Jurkat, Clone E6-1 (cell line): ENCODE measurements at places on chromosomes 5 and 9.

DNA sequence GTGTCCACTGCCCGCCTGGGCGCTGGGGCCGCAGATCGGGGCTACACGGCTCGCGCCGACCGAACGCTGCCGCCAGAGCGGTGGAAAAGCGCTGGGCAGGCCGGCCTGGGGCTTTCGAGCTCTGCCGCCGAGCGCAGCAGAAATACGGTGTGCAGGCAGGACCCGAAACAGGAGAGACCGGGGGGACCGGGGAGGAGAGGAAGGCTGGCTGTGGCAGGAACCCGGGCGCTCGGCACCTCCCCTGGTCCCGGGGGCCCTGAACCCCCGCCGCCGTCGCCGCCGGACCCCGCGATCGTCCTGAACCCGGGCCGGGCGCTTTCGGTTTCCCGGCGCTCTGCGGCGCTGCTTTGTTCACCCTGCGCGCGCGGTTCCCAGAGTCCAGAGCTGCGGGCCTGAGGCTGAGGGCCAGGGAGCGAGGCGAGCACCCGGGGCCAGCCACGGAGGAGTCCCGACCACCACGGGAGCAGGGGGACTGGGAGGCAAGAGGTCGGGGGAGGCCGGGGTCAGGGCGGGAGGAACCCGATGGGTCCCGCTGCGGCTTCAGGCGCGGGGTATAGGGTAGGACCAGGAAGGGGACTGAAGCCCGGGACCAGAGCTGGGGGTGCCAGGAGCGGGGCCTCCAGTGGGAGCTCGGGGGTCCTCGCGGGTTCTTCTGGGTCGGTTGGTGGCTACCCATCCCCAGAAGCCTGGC lies 12.0 kb downstream of the IRX2 start:
- no peak for DNase-seq

DNA sequence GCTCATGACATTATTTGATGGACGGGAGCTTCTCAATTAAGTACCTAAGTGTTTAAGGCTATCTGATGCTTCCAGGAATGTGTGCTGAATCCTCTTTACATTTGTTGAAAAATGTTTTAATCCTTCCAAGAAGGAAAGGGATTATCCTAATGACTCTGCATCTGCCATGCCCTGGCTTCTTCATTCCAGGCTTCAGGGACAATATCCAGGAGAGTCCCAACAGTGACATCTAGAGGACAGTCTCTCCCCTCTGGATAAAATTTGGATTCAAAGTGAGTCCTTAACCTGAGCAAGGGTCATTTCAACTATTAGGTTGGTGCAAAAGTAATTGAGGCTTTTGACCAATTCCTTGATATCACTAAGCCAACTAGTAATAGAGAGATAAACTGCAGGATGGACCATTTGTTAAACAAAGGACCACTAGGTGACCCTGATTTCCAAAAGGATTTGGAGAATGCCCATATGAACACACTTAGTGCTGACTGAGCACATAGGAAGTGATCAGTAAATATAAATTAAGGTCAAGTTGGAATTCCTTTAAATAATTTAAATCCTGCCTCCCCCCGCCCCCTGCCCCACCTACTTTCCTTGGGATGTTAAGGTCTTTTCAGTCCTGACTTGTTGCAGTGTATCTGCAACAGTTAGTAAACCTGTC lies 19.1 kb downstream of the TNFSF8 start:
- no peak for DNase-seq

- no peak for DNase-seq
Measured at GRCh38 chr5:31408814-31409213, 123.1 kb downstream of the DROSHA start.

DNA sequence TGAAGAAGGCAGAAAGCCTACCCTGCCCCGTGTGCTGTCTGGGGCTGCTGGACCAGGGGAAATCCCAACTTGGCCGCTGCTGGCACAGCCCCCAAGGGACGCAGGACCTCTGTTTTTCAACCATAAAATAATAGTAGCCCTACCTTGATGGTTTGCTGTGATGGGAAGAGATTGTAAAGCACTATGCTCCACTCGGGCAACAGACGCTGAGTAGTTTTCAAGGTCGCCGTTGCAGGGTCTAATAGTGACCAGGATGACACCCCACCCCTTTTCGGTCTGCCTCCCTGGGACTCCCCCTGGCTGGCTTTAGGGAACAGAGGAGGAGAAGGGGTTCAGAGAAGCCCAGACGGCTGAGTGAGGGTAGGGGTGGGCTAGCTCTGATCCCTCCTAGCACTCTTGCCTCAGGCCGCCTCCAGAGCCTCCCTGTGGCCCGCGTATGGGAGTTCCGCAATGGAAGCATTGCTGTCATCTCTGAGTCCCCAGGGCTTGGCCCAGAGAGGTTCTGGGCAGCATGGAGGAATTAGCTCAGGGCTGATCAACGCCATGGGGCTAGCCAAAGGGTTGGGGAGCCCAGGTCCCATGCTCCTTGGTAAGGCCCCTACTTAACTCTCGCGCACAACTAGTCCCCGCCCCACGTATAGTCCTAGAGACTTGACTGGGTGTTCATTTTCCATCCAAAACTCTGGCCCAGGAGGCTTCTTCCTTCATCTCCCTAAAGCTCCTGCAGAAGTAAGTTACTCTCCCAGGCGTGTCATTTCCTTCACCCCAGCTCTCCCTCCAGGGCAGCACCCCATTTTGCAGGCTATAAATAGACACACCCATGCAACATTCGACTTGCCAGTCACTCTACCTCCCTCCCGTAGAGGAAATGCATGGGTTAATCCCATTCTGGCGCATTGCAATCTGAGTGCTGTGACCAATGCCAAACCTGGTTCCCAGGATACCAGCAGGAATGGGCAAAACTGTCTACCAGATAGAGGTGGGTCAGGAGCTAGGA lies 1.1 kb upstream of the IRF1 start:
- no peak for DNase-seq

- peak; percentile 89 for DNase-seq
Measured at GRCh38 chr5:68458416-68459021, 243.0 kb downstream of the PIK3R1 start.
